ENCODE measurements at places on chromosomes 6 and 20.

DNA sequence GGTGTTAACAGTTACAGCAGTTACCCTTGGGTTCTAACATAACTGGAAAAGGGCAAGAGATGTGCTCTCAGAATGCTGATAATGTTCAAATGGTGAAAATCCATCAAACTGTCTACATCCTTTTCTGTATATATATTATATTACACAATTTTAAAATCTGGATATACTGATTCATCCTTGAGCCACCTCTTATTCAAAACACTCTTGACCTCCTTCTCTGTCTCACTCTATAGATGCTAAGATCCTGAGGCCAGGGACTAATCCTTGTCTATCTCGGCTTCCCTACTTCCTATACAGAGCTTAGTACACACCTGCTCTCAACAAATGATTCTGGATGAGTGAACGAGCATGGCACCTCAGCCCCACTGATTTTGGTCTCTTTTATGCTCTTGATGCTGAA is 47.3 kb downstream of the HIVEP2 start:
- DNase-seq = no peak

- DNase-seq = no peak
Measured at GRCh38 chr20:63828951-63829350, 2.1 kb downstream of the ZBTB46 start.

- DNase-seq = no peak
Measured at GRCh38 chr20:34794006-34794585, 31.4 kb downstream of the NCOA6 start.

- DNase-seq = no peak
Measured at GRCh38 chr6:24749297-24749696, 25.4 kb upstream of the GMNN start.

GRCh38 chr6:30443657-30444450 is 45.5 kb upstream of the HLA-E start:
- DNase-seq = no peak

DNA sequence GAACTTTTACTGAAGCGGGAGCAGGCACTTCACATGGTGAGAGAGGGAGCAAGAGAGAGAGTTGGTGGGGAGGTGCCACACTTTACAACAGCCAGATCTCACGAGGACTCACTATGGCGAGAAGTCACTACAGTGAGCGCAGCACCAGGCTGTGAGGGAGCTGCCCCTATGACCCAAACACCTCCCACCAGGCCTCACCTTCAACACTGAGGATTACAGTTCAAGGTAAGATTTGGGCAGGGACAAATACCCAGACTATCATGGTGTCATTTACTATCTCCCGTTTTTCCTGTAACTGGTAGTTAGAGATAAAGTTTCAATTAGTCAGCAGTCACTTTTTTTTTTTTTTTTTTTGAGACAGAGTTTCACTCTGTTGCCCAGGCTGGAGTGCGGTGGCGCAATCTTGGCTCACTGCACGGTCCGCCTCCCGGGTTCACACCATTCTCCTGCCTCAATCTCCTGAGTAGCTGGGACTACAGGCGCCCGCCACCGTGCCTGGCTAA is 7.8 kb downstream of the RBCK1 start:
- DNase-seq = no peak

GRCh38 chr20:38559764-38560163 is 21.2 kb upstream of the ADIG start:
- no peak for DNase-seq

- DNase-seq = peak; percentile 94
Measured at GRCh38 chr6:34129753-34130152, 16.1 kb downstream of the GRM4 start.

- no peak for DNase-seq
Measured at GRCh38 chr6:128600397-128600951, 80.1 kb upstream of the PTPRK start.
